ENCODE measurements at places on chromosomes 5 and 9. TPM values are rescaled to one million over a fixed set of nuclear protein-coding genes. Genes with fewer than 3 reads are reported as not detected.

GRCh38 chr9:6968271-6968670 is 210.5 kb downstream of the KDM4C start:
- H3K36me3 ChIP-seq, result no peaks in the 10 kb centered on the region
- no peak for DNase-seq
- H3K27me3 ChIP-seq, result no peaks in the 10 kb centered on the region
- H3K4me3 ChIP-seq, result no peak overlapping the region

- no peak for DNase-seq
- H3K27me3 ChIP-seq, result no peaks in the 10 kb centered on the region
- H3K27ac ChIP-seq, result no peak overlapping the region
- H3K4me3 ChIP-seq, result no peak overlapping the region
- no peaks in the 10 kb centered on the region for H3K36me3 ChIP-seq
- H3K4me1 ChIP-seq, result peaks cover 7% of the 10 kb centered on the region
These were observed 105.8 kb downstream of the DAB2IP start for GRCh38 chr9:121757281-121757585.

DNA sequence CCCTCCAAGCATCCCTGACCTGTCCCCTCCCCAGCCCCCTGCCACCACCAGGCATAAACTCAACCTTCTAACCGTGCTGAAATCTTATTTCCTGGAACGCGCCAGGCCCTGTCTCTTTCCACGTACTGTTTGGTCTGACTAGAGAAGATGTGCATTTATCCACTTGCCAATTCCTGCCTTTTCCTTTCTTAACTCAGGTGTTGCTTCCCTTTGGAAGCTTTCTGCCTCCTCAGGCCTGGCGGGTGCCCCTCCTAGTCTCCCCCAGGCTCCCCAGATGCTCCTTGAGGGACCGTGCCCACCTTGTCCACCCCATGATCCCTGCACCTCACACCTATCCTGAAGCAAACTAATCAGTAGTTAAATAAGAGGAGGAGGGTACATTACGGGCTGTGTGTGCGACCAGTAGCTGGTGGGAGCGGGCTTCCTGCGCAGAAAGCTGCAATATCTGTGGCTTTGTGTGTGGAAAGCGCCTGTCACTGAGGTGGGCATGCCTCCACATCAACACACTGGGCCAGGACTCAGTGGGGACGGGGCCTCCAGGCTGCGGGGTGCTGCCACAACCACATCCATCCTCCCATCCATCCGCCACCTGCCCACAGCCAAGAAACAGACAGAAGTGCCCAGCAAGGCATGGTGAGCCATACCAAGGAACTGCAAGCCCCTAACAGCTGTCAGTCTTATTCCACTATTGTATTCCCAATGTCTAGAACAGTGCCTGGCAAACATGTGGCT is 73.5 kb downstream of the COL23A1 start:
- H3K27ac ChIP-seq, result no peak overlapping the region
- H3K4me1 ChIP-seq, result no peaks in the 10 kb centered on the region
- DNase-seq, result no peak
- no peaks in the 10 kb centered on the region for H3K36me3 ChIP-seq
- H3K4me3 ChIP-seq, result no peak overlapping the region

DNA sequence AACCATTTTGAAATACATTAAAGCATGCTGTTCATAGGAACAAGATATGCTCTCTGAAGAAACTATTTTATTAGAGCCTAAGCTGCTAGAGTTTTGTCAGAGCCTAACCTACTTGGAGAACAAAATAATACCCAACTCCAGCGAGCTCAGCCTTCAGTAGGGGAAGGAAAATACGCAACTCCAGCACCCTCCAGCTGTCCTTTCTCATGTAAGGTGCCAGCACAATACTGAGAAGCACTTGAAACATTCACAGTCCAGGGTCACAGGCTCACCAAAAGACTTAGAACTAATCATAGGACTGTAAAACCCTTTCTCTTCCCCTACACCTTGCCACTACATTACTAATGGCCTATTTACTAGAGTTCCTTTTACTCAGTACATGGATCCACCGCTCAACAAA is 18.9 kb downstream of the DPYSL3 start:
- H3K4me1 ChIP-seq, result peaks cover 37% of the 10 kb centered on the region
- peak overlapping the region; percentile 8 for H3K4me3 ChIP-seq
- no peaks in the 10 kb centered on the region for H3K36me3 ChIP-seq
- no peaks in the 10 kb centered on the region for H3K27me3 ChIP-seq
- peak; percentile 23 for DNase-seq

- no peaks in the 10 kb centered on the region for H3K4me1 ChIP-seq
- DNase-seq, result no peak
- no peak overlapping the region for H3K4me3 ChIP-seq
- H3K27me3 ChIP-seq, result no peaks in the 10 kb centered on the region
- no peak overlapping the region for H3K27ac ChIP-seq
- no peaks in the 10 kb centered on the region for H3K36me3 ChIP-seq
These were observed 28.7 kb downstream of the CAMSAP1 start for GRCh38 chr9:135878528-135879236.

The ARHGEF28 gene
- 0.28 TPM for total RNA-seq

All from neural progenitor cell (in vitro differentiated cells).